Cardiac fibroblast (primary cell): ENCODE measurements at places on chromosomes 5 and 9.

- no peak for DNase-seq
Observed at GRCh38 chr5:28488752-28489151, 1450.4 kb upstream of the CDH9 start.

DNA sequence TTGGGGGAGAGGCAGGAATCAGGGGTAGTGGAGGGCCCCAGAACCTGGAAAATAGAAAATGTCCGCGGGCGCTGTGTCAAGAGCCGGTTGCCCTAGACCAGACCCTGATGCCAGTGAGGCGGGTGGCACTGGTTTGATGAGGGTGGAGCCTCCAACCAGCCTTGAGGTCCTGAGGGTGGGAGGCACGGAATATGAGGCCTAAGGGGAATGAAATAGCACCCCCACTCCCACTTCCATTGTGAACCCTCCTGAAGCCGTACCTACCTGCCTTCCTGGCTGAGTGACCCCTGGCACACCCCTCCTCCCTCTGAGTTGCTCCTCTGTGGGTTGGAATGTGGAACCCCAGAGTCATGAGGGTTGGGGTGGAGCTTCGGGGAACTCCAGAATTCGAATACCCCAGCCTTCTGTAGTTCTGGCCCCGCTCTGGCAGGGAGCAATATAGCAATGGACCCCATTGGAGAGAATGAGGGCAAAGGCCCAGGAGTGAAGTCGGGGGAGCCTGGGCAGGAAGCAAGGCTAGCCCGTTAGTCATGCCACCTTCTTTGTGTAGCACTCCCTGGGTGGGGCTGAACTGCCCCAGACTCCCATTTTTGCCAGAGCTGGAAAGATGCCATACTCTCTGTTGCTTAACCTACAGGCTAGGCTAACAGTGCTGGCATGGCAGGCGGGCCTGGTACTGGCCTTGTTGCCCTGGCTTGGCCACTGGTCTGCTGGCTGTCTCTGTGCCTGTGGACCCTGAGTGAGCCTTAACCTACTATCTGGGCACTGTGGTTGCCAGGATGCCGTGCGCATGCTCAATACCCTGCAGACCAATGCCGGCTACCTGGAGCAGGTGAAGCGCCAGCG is 1.0 kb downstream of the FPGS start:
- DNase-seq: peak; percentile 64

GRCh38 chr5:36181774-36182173 is 29.9 kb downstream of the SKP2 start:
- no peak for DNase-seq

DNA sequence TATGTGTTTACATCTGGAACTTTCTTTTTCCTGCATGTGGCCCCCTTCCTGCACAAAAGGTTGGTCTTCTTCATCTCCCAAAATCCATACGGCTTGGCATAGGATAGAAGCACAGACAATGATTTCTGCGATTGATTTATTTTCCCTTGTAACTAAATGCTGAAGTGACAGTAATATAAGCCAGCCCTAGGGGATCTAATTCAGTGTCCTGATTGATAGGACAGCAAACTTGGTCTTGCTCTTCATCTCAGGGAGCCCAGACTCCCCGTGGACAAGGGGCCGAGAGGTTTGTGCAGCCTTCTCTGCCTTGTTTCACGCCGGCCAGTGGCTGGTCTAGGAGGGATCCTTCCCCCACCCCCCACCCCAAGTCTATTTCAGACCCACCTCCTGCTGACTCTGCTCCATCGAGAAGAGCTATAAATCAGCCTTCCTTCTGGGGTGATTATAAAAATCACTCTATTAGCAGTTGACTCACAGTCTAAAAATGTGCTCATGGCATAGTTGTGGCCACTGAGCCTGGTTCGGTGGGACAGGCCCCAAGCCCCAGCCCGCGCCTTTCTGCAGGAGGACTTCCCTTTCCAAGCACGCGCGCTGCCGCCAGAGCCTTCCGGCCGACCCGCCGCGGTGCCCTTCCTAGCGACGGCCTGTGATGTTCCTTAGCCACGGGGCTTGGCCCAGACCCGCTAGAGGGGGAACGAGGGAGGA is 89.8 kb upstream of the COL5A1 start:
- peak; percentile 78 for DNase-seq

DNA sequence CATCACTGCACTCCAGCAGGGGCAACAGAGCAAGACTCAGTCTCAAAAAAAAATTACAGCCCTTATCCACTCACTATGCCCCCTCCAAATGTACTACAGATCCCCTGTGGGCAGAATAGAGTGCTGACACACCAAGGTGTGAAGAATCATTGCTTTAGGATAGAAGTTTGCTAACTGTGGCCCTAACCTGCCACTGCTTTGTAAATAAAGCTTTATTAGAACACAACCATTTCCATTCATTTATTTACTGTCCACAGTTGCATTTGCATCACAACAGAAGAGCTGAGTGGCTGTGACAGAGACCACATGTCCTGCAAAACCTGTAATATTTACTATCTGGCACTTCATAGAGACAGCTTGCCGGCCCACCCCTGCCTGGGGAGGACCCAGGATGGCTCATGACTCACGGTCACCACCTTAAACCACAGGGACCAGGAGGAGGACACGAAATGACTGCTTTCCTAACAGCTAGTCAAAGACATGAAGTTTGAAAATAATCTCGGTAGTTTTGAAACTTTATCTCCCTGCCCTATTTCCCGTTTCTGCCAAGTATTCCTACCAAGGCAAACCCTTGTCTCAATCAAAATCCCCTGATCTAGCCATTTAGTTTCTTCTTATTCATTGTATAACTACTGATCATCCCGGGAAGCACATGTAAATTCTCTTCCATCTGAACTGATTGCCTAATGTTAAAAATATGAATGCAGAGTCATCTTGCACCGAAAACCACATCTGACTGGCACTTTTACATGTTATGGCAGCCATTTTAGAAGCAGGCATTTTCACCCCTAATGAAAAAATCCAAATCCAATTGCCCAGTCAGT is 206.1 kb downstream of the SLIT3 start:
- DNase-seq: peak; percentile 42

DNA sequence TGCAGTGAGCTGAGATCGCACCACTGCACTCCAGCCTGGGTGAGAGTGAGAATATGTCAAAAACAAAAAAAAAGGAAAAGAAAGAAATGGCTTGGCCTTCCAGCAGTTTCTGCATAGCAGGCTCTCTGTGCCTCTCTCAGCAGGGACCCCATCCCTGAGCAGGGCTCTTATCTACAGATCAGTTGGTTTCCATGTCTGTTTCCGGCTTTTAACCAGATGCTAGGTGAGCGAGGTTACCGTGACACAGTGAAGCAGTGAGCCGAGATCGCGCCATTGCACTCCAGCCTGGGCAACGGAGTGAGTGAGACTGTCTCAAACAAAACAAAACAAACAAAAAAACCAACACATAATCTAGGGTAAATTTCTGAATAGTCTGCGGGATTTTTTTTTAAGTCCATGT is 51.4 kb downstream of the COL5A1 start:
- DNase-seq: no peak

DNA sequence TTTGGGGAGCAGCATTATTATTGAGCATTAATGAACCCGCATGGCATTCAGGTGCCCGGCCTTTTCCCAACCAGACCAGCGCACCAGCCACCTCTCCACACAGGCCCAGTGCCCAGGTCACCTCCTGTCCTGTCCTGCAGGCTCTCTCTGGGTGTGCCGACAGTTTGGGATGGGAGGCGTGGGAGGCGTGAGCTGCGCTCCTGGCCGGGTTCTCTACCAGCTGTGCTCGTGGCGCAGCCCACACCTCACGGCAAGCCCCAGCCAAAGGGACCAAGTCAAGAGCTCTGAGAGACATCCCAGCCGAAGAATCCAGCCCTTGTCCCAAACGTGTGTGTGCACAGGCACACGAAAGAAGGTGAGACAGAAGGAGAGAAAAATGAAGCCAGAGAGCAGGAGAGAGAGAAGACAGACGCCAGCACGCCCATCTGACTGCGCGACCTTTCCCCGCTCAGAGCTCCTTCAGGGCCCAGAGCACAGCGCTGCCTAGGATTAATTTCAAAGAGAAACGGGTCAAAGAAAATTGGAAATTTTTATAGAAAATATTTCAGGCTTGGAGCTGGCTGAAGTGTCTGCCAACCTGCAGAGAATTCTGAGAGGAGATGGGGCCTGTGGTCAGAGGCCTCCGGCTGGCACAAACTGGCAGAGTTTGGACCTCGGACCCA is 81.7 kb downstream of the ADAMTS2 start:
- no peak for DNase-seq

GRCh38 chr5:5116956-5117355 is 23.2 kb upstream of the ADAMTS16 start:
- DNase-seq: no peak

DNA sequence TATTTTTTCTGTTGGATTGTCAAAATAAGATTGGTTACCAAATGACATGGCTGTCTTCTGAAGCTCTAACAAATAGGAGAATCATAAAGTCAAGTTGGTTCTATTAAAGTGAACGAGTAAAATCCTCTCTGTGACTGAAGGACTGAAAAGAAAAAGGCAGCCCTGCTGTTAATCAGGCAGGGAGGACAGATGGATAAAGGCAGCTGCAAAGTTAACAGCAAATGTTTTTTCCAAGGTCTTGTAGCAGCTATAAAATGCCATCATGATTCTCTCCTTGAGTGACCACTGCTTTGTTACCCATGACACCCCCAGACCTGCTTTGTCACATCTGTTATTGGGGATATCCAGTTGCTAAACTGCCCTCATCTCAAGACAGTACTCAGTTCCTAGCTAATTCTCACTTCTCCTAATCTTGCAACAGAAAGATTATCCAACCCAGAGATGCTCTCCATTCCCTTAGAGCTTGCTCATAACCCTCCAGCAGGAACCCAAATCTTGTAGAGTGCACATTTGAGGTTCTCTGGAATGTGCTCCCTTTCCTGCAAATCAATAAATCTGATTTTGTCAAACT is 89.7 kb upstream of the PARP8 start:
- DNase-seq: no peak

DNA sequence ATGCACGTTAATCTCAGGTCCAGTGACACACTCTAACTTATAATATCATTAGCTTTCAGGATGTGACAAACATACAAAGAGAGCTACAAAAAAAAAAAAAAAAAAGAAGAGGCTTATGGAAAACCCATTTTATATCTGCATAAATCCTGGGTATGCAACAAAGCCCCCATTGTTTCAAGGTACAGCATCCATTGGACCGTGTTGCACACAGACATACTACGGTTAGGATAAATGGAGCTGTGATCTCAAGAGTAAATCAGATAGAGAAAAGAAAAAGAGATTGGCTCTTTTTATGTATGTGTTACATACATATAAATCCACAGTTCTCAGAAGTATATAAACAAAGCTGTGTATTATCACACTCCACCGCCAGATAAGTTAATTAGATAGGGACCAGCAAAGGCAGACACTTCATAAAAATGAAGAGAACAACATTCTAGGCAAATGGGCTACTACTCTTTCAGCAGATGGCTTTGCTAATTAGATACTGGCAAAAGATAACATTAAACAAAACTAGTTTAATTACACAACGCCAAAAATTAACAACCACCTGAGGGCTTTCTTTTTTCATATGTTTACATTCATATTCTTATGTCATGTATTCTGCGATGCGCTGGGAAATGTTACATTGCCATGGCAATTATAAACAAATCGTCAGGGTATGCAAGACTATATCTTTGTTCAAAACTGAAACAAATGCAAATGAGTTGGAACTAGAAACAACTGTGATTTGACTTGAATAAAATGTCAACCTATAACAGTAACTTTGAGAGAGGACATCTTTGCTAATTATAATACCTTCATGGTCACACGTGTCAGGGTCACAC is 304.2 kb downstream of the SEMA5A start:
- DNase-seq: no peak

- DNase-seq: peak; percentile 36
Observed at GRCh38 chr5:160342413-160342941, 27.9 kb downstream of the C1QTNF2 start.

- DNase-seq: no peak
Observed at GRCh38 chr5:63213256-63213655, 634.6 kb downstream of the LRRC70 start.

GRCh38 chr5:147645197-147645596 is 135.3 kb upstream of the DPYSL3 start:
- DNase-seq: no peak

GRCh38 chr9:1612886-1613285 is 402.3 kb upstream of the SMARCA2 start:
- DNase-seq: no peak

DNA sequence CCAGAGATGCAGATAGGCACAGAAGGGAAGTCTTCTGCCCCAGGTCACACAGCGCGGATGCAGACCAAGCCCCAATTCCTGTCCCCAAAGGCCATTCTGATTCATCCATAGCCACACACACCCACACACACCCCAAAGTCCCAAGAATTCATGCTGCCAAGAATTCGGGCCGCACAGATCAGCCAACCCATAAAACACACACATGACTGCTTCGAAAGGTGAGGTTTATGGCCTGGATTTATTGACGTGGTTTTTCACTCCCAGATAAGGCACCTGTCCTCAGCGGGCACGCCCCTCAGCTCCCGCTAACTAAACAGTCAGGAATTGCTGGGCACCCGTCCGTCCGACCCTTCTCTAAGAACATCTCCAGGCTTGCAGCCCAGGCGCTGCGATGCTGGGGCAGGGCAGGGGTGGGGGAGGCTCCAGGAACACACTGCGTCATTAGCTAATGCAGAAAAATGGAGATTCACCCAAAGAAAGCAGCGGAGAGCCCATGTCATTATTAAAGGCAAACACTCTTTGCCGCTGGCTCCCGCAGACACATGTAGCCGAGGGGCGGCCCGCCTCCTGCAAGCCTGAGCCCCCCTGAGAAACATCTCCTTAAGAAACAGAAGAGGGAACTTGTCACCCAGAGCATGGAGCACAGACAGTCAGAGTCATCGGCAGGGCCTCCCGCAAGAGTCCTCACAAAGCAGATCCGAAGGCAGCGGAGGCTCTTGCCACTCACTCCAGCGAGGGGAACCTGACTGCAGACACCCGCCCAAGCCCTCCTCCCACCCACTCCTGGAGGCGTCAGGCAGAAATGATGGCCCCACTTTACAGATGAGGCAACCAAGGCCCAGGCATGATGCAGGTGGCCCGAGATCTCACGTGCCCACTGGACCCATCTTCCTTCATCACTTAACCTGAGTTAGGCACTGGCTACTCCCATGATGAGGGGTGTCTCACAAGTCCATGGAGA is 19.9 kb downstream of the VAV2 start:
- DNase-seq: no peak

DNA sequence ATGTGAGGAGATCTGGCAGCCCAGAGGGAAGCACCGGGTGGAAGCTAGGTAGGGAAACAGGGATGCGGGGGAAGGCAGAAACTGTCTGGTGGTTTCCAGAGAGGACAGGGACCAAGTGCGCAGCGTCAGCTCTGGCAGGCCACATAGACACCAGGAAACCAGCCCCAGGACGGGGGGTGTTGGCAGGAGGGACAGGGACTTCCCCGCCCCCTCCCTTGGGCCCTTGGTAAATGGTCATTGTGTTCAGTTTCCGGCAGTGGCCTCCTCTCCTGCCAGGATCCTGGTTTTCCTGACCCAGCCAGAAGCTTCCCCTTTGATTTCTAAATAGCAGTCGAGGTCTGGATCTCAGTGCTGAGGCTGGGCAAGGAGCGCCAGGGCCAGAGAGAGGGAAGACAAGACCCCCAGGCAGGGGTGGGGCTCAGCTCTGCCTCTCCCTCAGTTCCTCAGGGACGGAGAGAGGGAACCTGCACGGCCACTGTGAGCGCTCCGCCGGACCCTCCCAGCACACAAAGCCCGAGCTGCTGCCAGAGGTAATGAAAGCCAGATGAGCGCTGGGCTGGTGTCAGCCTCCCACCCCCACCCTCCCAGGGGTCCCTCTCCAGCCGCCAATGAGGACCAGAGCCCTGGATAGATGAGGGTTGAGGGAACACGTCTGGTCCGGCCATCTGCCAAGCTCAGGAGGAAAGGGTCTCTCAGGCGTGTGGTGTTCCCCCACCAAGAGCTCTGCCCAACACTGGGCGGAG is 1.8 kb downstream of the RALGDS start:
- no peak for DNase-seq

GRCh38 chr5:180658774-180659564 is 9.6 kb upstream of the FLT4 start:
- DNase-seq: no peak
